ENCODE measurements at places on chromosomes 4 and X.

GRCh38 chrX:12946406-12946805 lies 28.5 kb upstream of the TMSB4X start:
- DNase-seq = no peak

DNA sequence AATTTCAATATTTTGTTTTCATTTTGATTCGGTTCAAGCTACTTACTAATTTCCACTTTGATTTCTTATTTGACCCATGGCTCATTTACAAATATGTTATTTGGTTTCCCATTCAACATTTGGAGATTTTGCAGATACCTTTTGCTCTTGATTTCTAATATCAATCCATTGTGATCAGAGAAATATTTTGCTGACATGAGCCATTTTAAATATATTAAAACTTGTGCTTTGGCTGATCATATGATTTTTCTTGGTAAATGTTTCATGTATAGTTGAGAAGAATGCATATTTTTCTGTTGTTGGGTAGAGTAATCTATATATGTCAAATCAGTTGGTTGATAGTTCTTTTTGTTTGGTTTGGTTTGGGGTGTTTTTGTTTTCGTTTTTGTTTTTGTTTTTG lies 95.0 kb downstream of the GASK1B start:
- no peak for DNase-seq

- DNase-seq = no peak
These were observed 15.8 kb upstream of the UBE2K start for GRCh38 chr4:39682138-39682537.

DNA sequence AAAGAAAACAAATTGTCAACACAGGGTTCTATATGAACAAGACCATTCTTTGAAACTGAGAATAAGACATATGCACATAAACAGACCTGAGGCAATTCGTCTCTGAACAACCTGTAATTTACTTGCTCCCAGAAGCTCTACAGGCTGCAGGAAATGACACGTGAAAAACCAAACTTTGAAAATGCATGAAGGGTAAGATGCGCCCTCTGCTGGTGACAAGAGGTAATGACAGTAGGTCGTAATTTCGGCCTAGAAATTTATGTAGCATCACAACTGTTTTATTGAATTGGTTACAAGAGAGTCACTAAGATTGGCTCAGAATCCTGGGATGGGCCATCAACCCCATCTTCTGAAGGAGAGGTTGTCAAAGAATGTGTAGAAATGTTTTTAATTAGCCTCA lies 276.5 kb downstream of the PPP4R3C start:
- no peak for DNase-seq

Measured in NCI-H2107 (cell line).